ENCODE measurements at places on chromosomes 4 and X.

DNA sequence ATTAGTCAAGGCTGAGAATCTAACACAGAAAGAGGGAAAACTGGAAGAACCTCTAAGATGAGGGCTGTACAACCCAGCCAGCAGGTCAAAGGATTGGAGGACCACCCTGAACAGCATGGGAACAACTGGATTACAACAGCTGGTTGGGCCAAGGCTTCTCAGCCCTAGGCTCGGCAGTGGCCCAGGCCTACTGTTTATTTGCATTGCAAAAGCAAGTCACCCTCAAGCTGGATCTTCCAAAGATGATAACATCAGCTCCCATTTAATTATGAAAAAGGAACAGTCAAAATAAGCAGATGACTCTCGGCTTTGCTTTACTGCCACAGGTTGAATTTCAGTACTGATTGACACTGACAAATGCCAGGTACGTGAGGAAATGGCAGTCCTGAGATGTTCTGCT, 61.8 kb downstream of the GPC3 start:
- DNase-seq: no peak

DNA sequence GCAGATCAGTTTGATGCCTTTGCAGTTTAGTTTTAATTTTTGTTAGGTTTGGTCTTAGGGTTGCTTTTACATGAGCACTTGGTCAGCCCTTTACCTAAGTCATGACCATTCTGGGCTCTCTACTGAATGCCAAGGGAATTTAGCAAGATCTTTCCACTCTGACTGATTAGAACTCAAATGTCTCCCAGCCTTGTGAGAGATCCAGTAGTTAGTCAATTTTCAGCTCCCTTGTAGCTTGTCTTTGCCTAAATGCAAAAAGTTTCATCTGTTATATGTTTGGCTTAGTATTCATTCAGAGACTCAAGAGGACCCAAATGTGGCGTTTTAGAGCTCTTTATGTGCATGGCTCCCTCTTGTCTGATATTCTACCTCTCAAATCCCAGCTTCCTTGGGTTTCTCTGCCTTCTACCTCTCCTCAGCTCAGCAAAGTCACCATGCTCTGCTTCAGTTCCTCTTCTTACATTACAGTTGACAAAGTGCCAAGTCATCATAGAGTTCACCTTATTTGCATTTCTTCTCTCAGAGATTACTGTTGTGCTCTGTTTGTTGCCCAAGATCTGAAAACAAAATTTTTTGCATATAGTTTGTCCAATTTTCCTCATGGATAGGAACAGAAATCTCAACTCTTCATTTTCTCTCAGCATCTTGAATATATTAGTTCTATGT, 17.5 kb upstream of the JAKMIP1 start:
- no peak for DNase-seq

DNA sequence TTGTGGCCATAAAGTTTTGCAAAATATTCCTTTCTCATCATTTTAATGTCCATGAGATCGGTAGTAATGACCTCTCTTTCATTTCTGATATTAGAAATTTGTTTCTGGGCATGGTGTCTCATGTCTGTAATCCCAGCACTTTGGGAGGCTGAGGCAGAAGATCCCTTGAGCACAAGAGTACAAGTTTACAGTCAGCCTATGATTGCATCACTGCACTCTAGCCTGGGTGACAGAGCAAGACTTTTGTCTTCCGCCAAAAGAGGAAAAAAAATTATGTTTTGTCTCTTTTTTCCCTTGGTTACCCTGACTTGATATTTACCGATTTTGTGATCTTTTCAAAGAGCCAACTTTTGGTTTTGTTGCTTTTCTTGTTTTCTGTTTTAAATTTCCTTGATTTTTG, 10.8 kb upstream of the NKAP start:
- no peak for DNase-seq

DNA sequence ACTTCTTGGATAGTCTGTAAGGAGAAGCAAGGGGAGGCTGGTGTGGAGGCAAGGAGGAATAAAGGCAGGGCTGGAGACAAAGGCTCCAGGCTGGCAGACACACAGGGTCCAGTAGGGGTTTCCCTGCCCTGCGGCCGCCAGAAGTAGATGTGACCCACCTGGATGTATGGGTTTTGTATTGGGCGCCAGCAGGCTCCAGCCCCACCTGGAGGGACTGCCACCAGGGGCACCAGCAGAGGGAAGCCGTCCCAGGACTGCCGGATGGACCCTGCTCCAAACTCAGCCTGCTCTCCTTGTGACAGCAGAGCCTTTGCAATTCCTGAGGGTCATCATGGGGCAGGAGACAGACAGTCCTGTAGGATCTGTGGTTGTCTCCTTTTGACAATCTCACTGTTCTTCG, 52.7 kb downstream of the MGST2 start:
- DNase-seq: no peak

DNA sequence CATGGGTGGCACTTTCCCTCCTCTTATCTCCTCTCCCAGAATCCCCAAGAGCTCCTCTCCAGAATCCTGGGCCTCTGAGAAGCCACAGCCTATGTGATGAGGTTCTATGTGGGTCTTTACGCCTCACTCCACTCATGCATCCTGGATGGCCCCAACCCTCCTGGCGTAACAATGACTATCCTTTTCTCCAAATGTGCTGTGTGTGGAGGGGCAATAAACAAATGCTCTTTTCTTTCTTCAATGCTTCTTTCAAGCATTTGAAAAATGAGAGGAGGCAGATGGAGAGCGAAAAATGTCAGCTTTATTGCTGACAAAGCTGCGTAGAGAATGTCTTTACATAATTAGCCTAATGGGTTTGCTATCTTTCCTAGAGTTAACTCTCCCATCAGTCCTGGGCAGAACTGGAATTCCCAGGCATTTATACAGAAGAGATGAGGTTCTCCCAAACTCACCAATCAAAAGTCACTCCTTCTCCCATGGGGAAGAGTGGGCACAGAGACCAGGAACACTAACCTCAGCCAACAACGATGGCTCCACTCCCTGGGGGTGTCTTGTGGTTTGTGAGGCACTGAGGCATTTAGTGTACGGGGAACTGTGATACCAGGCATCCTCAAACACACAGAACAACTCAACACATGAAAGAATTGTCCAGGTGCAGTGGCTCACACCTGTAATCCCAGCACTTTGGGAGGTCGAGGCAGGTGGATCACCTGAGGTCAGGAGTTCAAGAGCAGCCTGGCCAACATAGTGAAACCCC, 118.9 kb upstream of the SLC34A2 start:
- DNase-seq: no peak

All from endothelial cell of umbilical vein (primary cell).